ENCODE measurements at places on chromosomes 12 and 14. TPM values are rescaled to one million over a fixed set of nuclear protein-coding genes. Genes with fewer than 3 reads are reported as not detected.

DNA sequence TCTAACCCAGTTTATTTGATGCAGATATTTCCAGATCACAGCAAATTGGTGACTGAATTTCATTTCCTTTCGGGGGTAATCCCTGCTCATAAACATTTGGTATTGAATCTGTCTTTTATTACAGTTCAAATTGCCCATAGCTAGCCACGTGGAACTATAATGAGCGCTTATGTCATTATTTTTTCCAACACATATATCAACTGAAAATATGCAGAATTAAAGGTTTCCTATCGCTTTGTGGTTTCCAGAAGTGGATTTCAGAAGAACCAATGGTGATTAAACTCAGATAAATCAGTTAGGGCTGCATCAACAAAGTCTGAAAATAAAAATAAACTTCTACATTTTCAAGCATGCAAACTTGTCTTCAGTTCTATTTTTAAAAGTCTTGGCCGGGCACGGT is 111.9 kb downstream of the PIK3C2G start:
- H3K4me3 ChIP-seq, result no peak overlapping the region
- H3K27me3 ChIP-seq, result no peaks in the 10 kb centered on the region
- H3K36me3 ChIP-seq, result no peaks in the 10 kb centered on the region
- no peaks in the 10 kb centered on the region for H3K4me1 ChIP-seq
- DNase-seq, result no peak

GRCh38 chr12:25977047-25977446 is 18.6 kb downstream of the RASSF8 start:
- no peak for DNase-seq
- H3K27ac ChIP-seq, result no peak overlapping the region
- no peaks in the 10 kb centered on the region for H3K36me3 ChIP-seq
- H3K4me3 ChIP-seq, result no peak overlapping the region
- no peaks in the 10 kb centered on the region for H3K27me3 ChIP-seq

GRCh38 chr14:106728611-106729010 is 1202.2 kb downstream of the TMEM121 start:
- no peaks in the 10 kb centered on the region for H3K27me3 ChIP-seq
- DNase-seq, result no peak

The FAIM2 gene
- total RNA-seq, result 19.4 TPM
